Nucleus accumbens (tissue), 56 donors: ENCODE measurements at places on chromosomes 6 and 20.

- no peak for DNase-seq
Observed at GRCh38 chr6:167426651-167427050, 101.8 kb downstream of the TTLL2 start.

GRCh38 chr20:11822540-11822794 is 95.2 kb upstream of the BTBD3 start:
- no peak for DNase-seq

DNA sequence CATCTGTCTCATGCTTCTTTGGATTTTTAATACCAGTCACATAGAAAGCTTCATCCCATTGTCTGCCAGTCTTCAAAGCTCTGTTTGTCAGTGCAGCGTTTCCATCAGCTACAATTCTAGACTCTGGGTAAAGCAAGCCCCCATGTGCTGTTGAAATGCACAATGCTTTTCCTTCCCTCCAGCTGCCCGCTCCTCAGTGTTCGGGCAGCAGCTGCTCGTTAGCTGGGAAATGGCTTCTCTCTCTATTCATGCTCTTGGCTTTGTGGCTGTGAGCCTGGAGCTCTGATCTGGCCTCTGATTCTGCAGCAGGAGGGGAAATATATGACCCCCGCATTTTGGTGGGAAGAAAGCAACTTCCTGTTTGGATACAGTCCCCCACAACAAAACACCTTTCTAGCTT is 213.0 kb upstream of the CDYL start:
- no peak for DNase-seq

DNA sequence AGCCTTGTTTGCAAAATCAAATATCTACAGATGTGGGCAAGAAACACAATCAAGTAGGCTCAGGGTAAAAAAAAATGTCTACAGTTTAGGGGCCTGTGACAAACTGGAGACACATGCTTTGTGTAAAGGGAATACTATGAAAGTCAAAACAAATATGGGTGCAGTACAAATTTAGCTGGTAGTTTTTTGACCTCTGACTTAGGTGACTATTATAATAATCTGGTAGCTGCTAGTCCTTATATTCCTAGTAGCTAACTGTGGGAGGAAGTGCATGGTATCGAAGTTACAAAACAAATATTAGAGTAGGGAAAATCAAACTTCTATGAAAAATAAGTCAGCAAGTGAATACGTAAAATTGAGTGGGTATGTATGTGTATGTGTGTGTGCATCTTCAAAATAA is 35.4 kb downstream of the CYP24A1 start:
- no peak for DNase-seq

DNA sequence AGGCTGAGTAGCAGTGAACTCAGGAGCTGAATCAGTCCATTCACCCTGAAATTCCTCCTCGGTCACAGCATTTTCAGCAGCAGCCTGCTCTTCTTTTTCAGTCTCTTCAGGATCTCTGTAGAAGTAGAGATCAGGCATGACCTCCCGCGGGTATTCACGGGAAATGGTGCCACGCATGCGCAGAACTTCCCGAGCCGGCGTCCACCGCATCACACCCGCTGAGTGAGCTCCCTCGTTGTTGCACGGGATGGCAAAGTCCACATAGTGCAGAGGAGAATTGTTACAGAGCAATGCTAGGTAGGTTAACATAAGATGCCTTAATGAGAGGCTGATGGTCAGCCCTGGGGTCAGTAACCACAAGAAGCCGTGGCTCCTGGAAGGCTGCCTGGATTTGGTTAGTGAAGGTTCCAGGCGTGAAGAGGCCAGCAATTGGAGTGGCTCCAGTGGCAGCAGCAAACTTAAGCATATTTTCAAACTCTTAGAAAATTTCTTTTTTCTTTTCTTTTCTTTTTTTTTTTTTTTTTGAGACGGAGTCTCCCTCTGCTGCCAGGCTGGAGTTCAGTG is 113.5 kb upstream of the HDAC2 start:
- DNase-seq = no peak

DNA sequence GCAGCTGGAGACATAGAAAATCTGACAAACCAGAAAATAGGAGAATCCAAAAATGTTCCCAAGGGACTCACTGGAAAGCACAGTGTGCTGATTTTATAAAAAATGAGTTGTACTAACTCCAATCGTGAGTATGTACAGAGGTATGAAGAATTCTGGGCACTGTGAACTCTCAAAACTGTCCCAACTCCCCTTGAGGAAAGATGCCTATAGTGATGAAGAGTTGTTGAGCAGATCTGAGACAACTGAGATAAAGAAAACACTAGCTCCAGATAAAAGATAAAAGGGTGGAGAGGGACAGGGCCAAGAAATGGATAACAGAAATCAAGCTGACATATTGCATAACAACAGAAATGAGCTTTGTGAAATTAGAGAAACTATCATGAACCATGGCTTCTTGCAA is 481.4 kb downstream of the MAFB start:
- no peak for DNase-seq
